ENCODE measurements at places on chromosomes 6 and 20.
A peak's percentile ranks its signal among the peaks of the same experiment; 100 is the strongest.

GRCh38 chr6:160523223-160523622 lies 140.9 kb downstream of the LPA start:
- no peaks in the 10 kb centered on the region for H3K27me3 ChIP-seq
- H3K36me3 ChIP-seq, result no peaks in the 10 kb centered on the region
- peaks cover 10% of the 10 kb centered on the region for H3K4me1 ChIP-seq
- no peak for DNase-seq
- H3K27ac ChIP-seq, result no peak overlapping the region

DNA sequence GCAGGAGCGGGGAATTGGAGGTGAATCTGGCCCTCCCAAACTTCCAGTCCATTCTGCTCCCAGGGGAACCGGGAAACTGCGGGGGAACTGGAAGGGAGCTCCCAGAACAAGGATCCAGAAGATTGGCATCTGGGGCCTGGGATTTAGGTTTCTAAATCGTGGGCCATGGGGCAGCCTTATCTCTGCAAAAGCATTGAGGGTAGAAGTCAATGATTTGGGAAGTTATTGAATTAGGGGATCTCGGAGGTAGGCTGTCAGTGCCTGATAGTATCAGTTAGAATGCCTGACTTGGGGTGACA lies 45.1 kb downstream of the HNF4A start:
- no peak for DNase-seq
- H3K36me3 ChIP-seq, result no peaks in the 10 kb centered on the region
- no peak overlapping the region for H3K4me3 ChIP-seq
- peaks cover 12% of the 10 kb centered on the region for H3K4me1 ChIP-seq
- H3K27me3 ChIP-seq, result no peaks in the 10 kb centered on the region
- H3K27ac ChIP-seq, result no peak overlapping the region

GRCh38 chr6:133340557-133340956 lies 99.4 kb downstream of the EYA4 start:
- no peaks in the 10 kb centered on the region for H3K36me3 ChIP-seq
- no peaks in the 10 kb centered on the region for H3K27me3 ChIP-seq
- H3K4me1 ChIP-seq, result peaks cover 40% of the 10 kb centered on the region
- peak overlapping the region; percentile 74 for H3K27ac ChIP-seq
- H3K4me3 ChIP-seq, result no peak overlapping the region

DNA sequence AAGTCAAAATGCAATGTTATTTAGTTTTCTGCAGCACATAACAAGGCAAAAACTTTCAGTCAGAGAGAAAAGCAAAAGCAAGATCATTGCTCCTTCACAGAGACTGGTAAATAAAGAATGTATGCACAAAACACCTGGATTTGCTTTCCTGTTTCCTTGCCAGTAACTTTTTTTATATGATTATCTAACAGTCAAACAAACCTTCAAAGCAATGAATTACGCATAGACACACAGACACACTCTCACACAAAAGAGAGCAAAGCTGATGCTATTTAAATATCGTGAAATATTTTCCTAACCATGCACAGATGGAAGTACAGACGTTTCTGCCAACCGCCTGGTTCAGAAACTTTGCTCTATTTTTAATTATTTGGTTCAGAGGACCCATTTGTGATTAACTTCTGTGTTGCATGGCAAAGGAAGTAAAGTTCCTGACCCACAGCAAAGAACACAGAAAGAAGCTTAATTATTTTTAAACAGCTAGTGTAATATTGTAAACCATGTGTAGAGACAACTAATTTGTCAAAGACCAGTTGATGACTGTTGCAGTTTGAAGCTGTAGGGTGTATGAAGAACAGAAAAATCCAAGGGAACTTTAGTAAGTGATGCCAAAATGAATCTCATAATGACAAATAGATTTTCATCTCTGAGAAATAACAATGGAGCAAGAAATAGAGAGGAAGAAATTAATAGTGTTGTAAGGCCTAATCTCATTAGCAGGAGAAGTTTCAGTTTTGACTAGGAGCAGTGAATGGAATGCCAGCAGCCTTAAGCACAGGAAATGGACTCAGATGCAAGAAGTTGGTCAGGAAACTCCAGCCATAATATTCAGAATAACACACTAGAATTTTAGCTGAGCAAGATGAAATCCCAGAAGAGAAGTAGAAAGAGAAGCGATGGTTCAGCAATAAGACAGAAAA lies 24.1 kb downstream of the ATXN1 start:
- H3K4me1 ChIP-seq, result peaks cover 39% of the 10 kb centered on the region
- peak; percentile 63 for DNase-seq
- H3K36me3 ChIP-seq, result peaks cover 6% of the 10 kb centered on the region
- no peaks in the 10 kb centered on the region for H3K27me3 ChIP-seq
- peak overlapping the region; percentile 29 for H3K4me3 ChIP-seq

- DNase-seq, result no peak
- no peaks in the 10 kb centered on the region for H3K36me3 ChIP-seq
- no peak overlapping the region for H3K4me3 ChIP-seq
- H3K4me1 ChIP-seq, result no peaks in the 10 kb centered on the region
- H3K27me3 ChIP-seq, result 0 out of 2 replicates have a peak, but pooled peaks cover 2% of the 10 kb centered on the region
These were observed 22.3 kb downstream of the NPEPL1 start for GRCh38 chr20:58714923-58715351.

- H3K27ac ChIP-seq, result no peak overlapping the region
- no peaks in the 10 kb centered on the region for H3K27me3 ChIP-seq
- H3K36me3 ChIP-seq, result no peaks in the 10 kb centered on the region
- no peak overlapping the region for H3K4me3 ChIP-seq
- no peak for DNase-seq
These were observed 8.2 kb downstream of the TRAF3IP2 start for GRCh38 chr6:111597291-111598086.

DNA sequence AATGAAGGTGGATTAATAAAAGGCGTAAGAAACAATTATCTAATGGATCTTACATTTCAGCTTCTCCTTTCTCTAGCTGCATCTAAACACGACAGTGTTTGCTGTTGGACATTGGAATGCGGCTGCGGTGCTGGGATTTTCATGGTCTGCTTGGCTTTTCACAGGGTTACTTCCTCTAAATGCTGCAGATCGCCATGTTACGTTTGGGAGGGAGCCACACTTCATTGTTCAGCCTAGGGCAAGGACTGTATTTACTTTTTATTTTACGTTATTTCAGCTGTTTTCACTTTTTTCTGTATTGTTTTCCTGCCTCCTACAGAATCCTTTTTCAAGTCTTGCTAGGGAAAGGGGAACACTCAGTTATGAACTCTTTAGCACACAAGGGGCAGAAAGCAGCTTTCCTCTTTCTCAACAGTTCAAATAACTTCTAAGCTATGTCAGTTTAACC lies 97.9 kb upstream of the MTHFD1L start:
- no peaks in the 10 kb centered on the region for H3K27me3 ChIP-seq
- no peak overlapping the region for H3K27ac ChIP-seq
- H3K36me3 ChIP-seq, result no peaks in the 10 kb centered on the region

- H3K36me3 ChIP-seq, result no peaks in the 10 kb centered on the region
- no peak overlapping the region for H3K4me3 ChIP-seq
- peaks cover 51% of the 10 kb centered on the region for H3K4me1 ChIP-seq
- H3K27ac ChIP-seq, result no peak overlapping the region
- no peaks in the 10 kb centered on the region for H3K27me3 ChIP-seq
These were observed 17.5 kb downstream of the PTK7 start for GRCh38 chr6:43093436-43094289.

- peaks cover 67% of the 10 kb centered on the region for H3K27me3 ChIP-seq
- no peak overlapping the region for H3K27ac ChIP-seq
- H3K4me3 ChIP-seq, result no peak overlapping the region
- H3K36me3 ChIP-seq, result no peaks in the 10 kb centered on the region
- H3K4me1 ChIP-seq, result no peaks in the 10 kb centered on the region
- DNase-seq, result peak; percentile 69
These were observed 169.4 kb downstream of the TAF4 start for GRCh38 chr20:61896058-61896961.

- H3K36me3 ChIP-seq, result peaks cover 23% of the 10 kb centered on the region
- H3K4me3 ChIP-seq, result no peak overlapping the region
- no peaks in the 10 kb centered on the region for H3K27me3 ChIP-seq
- DNase-seq, result no peak
- H3K27ac ChIP-seq, result no peak overlapping the region
- H3K4me1 ChIP-seq, result peaks cover 21% of the 10 kb centered on the region
These were observed 2.2 kb upstream of the ACAT2 start for GRCh38 chr6:159759645-159760044.

- no peak overlapping the region for H3K27ac ChIP-seq
- H3K27me3 ChIP-seq, result no peaks in the 10 kb centered on the region
- DNase-seq, result no peak
- H3K4me1 ChIP-seq, result no peaks in the 10 kb centered on the region
These were observed 2.6 kb downstream of the TDRD6 start for GRCh38 chr6:46690141-46690755.

DNA sequence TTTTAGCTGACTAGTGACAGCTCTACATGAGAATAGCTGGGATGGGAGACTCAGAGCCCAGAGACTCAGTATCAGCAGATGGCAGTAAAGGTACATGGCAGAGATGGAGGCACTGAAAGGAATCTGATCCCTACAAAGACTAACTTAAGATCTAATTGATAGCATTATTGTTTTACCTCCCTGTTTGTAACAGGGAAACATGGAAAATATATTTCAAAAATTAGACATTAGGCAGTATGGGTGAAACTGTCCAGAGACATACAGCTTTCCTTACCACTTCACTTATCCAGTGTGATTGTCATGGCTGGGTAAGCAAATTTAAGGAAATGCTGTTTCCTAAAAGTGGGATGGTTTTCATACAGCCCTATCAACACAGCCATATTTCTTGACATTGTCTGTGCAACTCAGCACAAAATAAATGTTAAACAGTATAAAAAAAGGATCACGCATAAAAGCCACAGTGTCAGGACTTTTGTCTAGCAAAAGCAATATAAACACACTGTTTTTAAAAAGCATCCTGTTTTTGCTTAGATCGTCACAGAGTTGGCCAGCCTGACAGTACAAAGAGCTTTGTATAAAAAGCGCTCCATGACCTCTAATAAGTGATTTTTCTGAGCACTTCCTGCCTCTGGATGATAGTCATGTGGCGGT lies 376.9 kb downstream of the PHF3 start:
- H3K27me3 ChIP-seq, result no peaks in the 10 kb centered on the region
- H3K27ac ChIP-seq, result no peak overlapping the region
- peak; percentile 73 for DNase-seq
- no peak overlapping the region for H3K4me3 ChIP-seq
- H3K4me1 ChIP-seq, result peaks cover 4% of the 10 kb centered on the region

DNA sequence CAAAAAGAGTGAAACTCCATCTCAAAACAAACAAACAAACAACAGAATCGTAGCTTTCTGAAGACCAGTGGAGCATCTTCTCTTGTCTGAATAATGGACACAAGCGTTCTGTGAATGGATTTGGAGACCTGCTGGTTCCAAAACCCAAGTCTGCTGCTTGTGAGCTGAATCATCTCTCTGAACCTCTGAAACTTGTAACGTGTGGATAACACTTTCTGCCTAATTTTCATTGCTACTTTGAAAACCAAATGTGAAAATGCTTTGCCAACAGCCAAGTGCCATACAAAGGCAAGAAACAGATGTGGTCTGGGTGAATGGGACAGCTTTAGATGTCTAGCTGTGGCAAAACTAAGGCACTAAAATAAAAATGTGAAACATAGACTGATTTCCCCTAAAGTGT lies 44.3 kb downstream of the PHACTR1 start:
- no peak for DNase-seq
- no peaks in the 10 kb centered on the region for H3K4me1 ChIP-seq
- no peaks in the 10 kb centered on the region for H3K36me3 ChIP-seq

DNA sequence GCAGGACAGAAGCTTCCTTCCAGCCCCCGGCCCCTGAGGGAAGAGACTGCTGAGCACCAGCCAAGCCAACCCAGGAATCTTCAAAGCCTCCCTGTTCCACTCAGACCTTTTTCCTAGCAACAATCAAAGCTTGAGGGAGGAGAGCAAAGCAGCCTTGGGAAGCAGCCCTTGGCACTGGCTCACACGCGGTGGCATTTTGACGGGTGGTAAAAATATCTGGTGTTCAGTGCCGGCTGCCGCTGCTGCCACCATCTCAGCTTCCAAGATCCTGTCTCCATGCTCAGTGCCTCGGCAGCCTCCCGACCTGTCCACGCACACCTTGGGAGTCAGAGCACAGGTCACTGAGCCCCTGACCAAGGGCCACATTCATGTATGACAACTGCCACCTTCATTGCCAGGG lies 170.1 kb downstream of the LRFN2 start:
- no peaks in the 10 kb centered on the region for H3K4me1 ChIP-seq
- no peak for DNase-seq
- H3K4me3 ChIP-seq, result no peak overlapping the region
- peaks cover 4% of the 10 kb centered on the region for H3K27me3 ChIP-seq
- H3K36me3 ChIP-seq, result no peaks in the 10 kb centered on the region

DNA sequence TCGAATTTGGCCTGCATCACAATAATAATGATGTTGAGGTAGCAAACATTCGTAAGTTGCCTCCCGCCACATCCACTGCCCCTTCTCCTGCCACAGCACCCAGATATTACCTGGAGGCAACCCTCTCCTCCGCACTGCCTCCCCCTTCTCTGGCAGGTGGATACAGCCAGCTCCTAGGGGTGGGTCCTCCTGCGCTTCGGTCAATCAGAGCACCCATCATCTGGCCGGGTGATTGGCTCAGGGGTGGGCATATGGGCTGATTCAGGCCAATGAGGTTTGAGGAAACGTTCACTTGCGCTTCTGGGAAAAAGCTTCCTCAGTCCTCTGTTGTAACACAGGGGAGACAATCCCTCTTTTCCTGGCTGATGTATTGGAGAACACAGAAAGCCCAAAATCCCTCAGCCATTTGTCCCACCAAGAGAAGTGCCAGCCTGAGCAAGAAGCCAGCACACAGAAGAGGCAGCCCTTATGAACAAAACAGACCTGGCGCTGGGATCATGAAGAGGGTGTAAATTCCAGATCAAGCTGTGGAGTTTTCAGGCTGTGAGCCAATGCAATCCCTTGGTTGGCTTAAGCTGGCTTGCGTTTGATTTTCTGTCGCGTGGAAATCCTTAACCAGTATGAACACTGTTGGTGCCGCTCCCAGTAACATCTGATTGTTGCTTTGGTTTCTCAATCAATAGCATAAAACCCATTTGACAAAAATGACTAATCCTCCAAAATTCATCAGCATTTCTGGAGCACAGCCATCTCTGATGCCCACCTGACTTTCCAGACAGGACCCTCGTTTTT lies 82.2 kb downstream of the PRDM1 start:
- H3K4me1 ChIP-seq, result no peaks in the 10 kb centered on the region
- DNase-seq, result no peak
- no peaks in the 10 kb centered on the region for H3K36me3 ChIP-seq
- no peak overlapping the region for H3K27ac ChIP-seq
- no peak overlapping the region for H3K4me3 ChIP-seq

DNA sequence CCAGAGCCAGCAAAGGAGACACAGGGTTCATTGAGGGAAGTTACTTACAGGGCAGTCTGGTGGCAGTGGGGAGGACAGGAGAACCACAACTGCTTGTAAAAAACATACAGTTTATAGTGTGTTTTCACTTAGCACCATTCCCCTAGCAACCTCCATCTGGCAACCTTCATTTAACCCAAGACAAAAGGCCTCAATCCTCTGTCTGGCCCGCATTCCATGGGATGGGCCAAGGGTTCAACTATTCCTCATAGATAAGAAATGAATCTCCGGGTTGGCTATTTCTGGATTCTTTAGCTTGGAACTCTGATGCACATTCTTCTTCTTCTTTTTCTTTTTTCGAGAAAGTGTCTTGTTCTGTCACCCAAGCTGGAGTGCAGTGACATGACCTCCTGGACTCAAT lies 26.3 kb upstream of the FYN start:
- DNase-seq, result no peak
- H3K4me3 ChIP-seq, result no peak overlapping the region
- H3K4me1 ChIP-seq, result 0 out of 2 replicates have a peak, but pooled peaks cover 3% of the 10 kb centered on the region
- H3K27ac ChIP-seq, result no peak overlapping the region
- no peaks in the 10 kb centered on the region for H3K27me3 ChIP-seq
